T-helper 1 cell (primary cell): ENCODE measurements at places on chromosomes 11 and 22.

DNA sequence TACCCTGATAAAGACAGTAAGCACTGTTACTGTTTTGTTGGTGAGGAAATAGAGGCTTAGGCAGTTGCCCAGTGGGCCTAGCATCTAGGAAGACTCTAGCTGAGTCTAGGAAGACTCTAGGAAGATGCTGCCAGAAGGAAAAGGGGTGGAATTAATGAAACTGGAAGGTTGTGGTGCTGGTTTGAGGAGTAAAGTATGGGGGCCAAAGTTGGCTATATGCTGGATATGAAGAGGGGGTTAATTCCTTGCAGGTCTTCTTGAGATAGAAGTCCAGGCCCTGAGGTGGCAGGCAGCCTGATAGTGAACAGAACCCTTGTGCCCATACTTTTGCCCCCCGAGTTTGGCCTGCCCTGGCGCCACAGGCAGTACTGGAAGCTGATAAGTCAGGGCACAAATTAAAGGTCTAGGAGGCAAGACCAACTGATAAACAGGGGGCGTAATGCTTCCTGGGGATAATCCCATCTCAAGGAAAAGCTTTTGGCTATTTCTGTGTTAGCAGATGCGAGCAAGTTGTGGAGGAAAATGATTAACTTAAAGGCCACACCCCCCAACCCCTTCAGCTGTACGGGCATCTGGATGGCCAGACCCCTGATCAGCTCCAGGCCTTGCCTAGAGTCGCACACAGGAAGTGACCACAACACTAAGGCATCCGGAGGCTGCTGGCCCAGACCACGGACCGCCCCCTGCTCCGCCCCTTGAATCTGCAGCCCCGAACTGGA, 3.1 kb downstream of the ILK start:
- DNase-seq: no peak

DNA sequence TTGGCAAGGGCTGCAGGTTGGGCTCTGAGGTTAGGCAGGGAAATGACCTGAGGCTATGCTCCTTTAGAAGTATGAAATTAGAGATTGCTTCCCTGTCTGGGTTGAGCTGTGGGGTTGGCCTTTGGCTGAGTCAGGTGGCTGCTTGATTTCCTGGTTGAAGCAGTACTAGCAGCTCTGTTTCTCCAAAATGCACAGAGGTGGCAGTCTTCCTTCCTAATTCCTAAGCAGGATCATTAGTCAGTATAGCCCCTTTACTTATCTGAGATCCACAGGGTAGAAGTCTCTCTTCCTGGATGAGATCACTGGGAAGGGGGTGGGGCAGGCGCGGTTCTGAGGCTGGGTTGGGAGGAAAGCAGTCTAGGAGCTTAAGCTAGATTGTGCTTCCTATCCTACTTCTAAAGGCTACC, 1917.5 kb downstream of the LRRC4C start:
- no peak for DNase-seq

GRCh38 chr11:122732342-122733315, 77.1 kb downstream of the UBASH3B start:
- no peak for DNase-seq

GRCh38 chr11:94815705-94816344, 47.7 kb downstream of the AMOTL1 start:
- DNase-seq: no peak

- DNase-seq: no peak
Observed at GRCh38 chr11:59417023-59417422, 9.2 kb downstream of the OR5A2 start.

GRCh38 chr11:88363004-88363403, 25.5 kb upstream of the CTSC start:
- DNase-seq: no peak

GRCh38 chr11:36081274-36081945, 137.5 kb downstream of the LDLRAD3 start:
- no peak for DNase-seq

DNA sequence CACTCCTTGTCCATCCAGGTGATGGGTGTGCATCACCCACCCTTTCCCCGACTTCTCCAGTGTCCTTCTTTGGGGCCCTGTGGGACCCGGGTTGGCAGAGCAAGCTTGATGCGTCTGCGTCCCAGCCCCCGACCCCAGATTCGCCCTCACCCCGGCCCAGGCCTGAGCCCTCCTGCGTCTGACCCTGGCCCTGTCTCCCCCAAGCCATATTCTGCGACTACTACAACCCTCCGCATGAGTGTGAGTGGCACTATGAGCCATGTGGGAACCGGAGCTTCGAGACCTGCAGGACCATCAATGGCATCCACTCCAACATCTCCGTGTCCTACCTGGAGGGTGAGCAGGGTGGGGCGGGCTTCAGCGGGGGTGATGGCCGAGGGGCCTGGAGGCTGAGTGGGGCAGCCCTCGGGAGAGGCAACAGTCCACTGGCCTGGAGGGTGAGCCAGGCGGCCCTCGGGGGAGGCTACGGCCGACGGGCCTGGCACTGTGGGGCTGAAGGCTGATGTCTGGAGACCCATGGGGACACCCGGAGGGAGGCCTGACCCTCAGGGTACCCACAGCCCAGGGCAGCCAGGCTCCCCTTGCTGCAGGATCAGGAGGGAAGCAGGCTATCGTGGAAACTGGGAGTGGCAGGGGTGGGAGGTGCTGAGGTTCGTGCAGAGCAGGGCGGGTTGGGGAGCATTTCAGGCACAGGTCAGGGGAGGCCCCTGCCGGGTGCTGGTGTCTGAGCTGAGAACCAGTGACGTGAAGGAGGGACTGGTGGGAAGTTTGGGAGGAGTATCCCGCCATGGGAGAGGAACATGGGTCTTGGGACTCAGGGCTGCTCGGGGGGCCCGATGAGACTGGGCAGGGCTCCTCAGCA, 15.3 kb downstream of the MUC2 start:
- DNase-seq: no peak

DNA sequence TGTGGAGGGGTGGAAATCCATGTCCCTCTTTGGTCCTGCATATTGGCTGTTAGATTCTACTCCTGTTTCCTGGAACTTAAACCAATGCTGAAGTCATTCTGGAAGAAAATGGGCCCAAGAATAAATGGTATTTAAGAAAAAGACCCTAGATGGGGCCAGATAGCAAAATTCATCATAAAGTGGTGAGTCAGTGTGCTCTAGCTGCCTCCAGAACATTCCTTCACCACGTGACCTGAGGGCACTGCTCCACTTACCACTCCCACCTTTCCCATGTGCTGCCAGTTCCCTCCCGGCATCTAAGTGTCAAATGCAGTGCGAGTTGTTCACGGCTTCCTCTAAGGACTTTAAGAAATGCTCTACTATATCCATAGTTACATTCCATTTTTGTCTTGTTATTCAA, 30.9 kb upstream of the NAP1L4 start:
- DNase-seq: no peak

- DNase-seq: no peak
Observed at GRCh38 chr11:62792202-62792575, 383 bp upstream of the TMEM223 start.

DNA sequence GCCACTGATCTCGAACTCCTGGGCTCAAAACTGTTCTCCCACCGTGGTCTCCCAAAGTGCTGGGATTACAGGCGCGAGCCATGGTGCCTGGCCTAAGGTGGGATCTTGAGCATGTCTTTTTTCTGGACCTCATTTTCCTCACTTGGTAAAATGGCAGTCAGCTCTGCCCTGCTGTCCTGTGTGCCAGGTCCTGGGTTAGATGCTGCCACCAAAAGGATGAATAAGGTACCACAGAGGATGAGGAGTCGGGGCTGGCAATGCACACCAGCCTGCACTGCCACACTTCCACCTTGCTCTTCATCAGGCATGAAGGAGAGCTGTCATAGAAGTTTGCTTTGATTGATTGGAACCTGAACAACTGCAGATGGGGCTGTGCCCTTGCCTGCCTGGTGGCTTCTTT, 32.3 kb downstream of the ACO2 start:
- no peak for DNase-seq

- DNase-seq: no peak
Observed at GRCh38 chr22:45235851-45236342, 4.8 kb downstream of the KIAA0930 start.

DNA sequence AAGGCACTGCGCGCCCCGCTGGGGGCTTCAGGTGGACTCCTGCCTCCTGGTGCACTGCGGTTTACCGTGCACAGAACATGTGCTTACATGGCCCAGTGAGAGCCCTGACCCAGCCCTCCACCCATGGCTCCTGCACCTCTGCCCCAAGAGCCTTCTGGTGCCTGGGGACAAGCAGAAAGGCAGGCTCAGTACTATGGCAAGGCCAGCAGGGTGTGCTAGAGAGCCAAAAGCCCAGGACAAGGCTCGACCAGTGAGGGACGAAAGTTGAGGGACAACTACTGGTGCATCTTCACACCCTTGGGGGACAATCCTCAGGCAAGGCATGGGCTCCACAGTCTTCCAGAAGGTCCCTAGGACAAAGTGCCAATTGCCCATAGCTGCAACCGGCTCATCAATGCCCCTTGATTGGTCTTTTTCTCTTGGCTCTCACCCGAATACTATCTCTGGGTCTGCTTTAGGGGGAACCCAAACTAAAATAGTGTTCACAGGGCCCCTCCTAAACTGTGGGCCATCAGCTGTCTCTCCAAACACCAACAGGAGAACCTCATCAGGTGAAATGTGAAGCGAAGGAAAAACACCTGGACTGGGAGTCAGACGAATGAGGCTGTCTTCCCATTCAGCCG, 13.5 kb downstream of the PGA5 start:
- peak; percentile 70 for DNase-seq

- DNase-seq: no peak
Observed at GRCh38 chr11:2869561-2870427, 15.8 kb downstream of the CDKN1C start.

GRCh38 chr11:88178191-88178590, 2.9 kb upstream of the RAB38 start:
- no peak for DNase-seq

GRCh38 chr11:124643605-124644425, 21.2 kb downstream of the TBRG1 start:
- DNase-seq: no peak

GRCh38 chr22:31102441-31103081, 4.8 kb downstream of the SELENOM start:
- no peak for DNase-seq

DNA sequence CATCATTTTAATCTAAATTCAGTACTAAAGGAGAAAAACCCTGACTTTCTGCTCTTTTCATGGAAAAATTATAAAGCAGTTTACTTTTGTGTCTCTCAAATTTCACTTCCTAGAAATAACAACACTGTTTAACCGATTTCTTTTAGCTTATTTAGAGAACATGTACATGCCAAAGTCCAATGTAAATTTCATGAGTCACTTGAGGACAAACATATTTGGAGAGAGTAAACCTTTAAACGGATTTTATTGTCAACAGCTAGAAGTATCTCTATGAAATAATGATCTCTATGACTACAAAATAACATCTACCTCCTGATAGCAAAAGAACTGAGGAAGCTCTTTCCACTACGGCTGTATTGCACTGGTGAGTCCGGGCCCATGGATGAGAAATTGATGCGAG, 46.3 kb upstream of the SLC22A25 start:
- no peak for DNase-seq

DNA sequence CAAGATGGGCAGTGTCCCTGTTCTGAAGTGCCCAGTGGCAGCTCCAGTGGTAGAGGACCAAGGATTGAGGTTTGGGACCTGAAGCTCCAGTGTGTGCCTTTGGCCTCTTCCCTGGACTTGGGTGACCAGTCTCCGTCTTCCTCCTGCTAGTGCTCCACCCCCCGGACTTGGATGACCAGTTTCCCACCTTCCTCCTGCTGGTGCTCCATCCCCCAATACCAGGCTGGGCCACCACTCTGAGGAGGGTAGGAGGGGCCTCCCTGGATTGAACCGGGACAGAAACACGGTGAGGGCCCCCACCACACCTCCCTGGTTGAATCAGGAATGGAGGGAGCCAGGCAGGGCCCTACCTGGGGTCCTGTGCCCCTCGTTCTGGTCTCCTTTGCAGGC, 10.9 kb upstream of the NEAT1 start:
- no peak for DNase-seq

- DNase-seq: peak; percentile 82
Observed at GRCh38 chr11:14894657-14895598, 2.9 kb upstream of the CYP2R1 start.

DNA sequence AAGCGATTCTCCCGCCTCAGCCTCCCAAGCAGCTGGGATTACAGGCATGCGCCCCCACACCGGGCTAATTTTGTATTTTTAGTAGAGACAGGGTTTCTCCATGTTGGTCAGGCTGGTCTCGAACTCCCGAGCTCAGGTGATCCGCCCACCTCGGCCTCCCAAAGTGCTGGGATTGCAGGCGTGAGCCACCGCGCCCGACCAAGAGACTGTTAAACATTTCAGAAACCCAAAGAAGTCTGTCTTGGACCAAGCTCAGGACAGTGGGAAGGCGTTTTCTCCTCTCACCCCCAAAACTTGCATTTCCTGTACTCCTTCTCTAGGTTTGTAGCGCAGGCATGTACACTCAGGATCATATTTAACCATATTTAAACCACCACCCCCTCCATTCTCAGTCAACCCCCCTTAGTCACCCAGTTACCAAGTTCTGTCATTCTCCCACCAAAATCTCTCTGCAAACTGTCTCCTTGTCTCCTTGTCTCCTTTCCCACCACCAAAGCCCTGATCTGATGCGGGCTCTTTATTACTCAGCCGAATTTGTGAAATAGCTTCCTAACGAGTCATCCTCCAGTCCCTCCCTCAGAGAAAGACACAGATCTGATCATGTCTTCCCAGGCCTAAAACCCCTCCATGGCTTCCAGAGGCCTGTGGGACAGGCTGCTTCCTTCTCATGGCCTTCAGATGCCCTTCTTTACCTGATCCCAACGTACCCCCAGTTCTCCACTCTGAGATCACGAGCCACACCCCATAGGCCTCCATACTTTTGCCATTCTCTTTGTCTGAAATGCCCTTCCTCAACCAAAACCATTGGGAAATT, 29.0 kb upstream of the CREB3L1 start:
- no peak for DNase-seq

- DNase-seq: no peak
Observed at GRCh38 chr22:26615149-26615548, 2.7 kb downstream of the CRYBB1 start.

DNA sequence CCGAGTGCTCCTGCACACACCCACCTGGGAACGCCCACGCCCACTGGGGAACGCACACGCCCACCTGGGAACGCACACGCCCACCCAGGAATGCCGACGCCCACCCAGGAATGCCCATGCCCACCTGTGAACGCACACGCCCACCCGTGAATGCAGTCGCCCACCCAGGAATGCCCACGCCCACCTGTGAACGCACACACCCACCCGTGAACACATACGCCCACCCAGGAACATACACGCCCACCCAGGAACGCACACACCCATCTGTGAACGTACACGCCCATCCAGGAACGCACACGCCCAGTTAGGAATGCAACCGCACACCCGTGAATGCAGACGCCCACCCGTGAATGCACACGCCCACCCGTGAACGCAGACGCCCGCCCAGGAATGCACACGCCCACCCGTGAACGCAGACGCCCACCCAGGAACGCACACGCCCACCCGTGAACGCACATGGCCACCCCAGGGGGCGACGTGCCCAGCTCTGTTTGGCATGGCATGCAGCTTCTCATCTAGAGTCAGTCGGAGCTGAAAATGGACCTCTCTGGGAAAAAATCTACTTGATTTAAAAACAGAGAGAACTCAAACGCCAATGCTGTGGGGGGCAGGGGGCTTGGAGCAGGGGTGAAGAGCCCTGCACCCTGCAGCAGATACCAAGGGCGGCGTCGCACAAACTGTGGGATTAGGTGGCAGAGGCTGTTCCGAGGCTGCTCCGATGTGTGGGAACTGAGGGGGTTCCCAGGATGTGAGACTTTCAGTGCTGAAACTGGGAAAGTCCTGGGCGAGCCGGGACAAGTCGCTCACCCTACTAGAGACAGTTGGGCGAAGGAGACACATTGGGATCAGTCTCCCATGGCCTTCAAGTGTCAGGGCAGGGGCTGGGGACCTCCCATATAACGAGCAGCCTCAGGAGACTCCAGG, 83.3 kb downstream of the MYEOV start:
- no peak for DNase-seq

- peak; percentile 33 for DNase-seq
Observed at GRCh38 chr22:28802595-28803123, 2.3 kb upstream of the XBP1 start.
